ENCODE measurements at places on chromosomes 11 and 22.
A peak's percentile ranks its signal among the peaks of the same experiment; 100 is the strongest.

DNA sequence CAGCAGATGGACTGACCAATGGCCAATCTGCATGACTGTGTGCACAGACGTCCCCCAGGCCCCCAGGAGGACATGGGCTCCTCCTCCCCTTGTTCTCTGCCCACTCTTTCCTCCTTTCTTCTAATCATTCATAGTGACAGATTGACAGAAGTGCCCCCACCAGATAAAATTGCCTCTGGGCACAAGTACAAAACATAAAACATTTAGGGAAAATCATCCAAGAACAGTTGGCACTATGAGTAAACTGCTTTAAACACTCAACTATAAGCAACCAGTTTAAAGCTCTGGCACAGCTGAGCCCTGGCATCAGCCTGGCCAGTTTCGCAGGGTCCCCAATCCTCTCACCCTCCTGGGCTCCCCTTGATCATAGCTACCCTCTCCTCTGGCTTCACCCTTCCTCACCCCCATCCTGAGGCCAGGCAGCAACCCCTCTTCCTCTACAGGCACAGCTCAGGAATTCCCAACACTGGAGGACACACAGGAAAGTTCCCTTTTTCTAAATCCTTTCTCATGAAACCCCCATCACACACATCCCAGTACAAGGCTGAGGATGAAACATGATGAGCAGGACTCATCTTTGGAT is 232.9 kb downstream of the BUD13 start:
- DNase-seq = no peak

DNA sequence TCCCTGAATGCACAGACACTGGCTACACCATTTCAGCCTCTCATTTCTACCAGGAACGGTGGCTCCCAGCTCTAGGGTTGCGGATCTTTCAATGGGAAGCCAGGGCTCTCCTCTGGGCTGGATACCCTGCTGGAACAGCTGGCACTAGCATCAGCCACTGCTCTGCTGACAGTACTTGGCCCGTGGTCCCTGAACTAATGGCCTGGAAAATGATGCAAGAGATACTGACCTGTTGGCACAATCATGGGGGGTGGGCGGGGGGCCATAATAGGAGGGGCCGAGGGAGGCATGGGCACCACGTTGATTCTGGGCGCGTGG is 10.7 kb upstream of the TBC1D10A start:
- DNase-seq = no peak

DNA sequence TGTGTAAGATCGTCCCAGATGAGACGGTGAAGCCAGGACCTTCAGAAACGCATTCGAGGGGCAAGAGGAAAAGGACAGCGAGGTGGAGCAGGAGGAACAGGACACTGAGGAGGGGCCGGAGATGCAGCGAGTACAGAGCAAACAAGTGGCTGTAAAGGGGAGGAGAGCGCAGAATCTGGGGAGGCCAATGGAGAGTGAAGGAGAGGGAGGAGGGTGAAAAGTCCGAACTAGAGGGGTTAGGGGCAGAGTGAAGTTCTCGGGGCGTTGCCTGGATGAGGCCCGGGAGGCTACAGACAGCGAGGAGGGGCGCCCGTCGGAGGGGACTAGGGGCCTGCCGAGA is 8.8 kb upstream of the PPIL2 start:
- no peak for DNase-seq

GRCh38 chr11:17719938-17720795 is 796 bp downstream of the MYOD1 start:
- DNase-seq = peak; percentile 16

DNA sequence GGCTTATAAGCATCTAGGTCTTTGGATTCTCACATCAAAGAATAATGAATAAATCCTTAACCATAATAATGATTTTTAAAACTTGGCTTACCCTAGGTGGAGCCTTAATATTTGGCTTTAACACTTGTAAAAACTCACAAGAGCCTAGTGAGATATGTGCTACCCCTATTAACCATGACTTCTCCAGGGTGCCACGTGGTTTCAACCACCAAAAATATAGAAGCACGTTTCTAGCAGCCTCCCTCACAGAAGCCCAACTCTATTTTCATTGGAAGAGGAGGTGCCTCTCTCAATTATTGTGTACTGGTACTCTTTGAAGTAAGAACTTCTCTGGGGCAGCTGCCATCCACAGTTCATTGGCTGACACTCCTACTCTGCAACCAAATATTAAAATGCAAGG is 46.5 kb upstream of the GDPD4 start:
- no peak for DNase-seq

DNA sequence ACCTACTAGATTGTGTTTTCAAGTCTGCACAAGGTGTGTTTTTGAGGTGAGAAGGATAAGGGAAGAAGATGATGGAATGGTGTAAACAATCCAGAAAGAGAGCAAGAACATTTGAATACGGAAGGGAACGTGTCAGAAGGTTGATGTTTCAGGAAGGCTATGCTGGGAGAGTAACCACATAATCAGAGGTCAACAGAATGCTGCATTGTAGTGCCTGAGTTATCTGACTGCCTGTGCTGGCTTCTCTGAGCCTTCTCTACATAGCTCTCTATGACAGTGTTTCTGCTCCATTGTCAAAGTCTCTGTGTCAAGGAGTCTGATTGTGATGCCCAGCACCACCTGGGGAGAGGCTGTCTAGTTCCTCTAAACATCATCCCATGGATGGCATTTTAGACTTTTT is 74.1 kb downstream of the CYB5R2 start:
- DNase-seq = no peak

- DNase-seq = no peak
These were observed 450.4 kb downstream of the MIAT start for GRCh38 chr22:27107824-27108223.

GRCh38 chr11:116832350-116833290 is 2.9 kb downstream of the APOC3 start:
- no peak for DNase-seq
